ENCODE measurements at places on chromosomes 6 and 20. TPM values are rescaled to one million over a fixed set of nuclear protein-coding genes. Genes with fewer than 3 reads are reported as not detected.

SLC35D3 gene
- polyA plus RNA-seq, result 0.10 TPM

FAM184A gene
- polyA plus RNA-seq, result 11.8 TPM

DNA sequence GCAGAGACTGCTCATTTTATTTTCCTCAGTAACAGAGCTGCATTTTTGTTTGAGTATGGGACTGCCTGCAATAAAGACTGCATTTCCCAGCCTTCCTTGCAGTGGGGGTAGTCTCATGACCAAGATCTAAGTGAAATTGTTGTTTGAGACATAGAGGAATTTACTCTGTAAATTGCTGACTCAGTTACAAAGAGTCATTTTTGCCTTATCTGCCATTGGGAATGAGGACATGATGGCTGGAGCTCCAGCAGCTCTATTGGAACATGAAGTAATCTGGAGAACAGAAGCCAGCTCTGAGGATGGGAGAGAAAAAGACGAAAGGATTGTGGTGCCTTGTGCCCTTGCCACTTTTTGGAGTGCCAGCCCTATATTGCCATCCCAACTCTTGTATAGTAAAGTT is 2.1 kb upstream of the CST11 start:
- DNase-seq, result no peak

GRCh38 chr6:6546318-6547109 is 42.0 kb upstream of the LY86 start:
- DNase-seq, result peak; percentile 22

TINAG gene
- polyA plus RNA-seq, result 30.0 TPM

DNA sequence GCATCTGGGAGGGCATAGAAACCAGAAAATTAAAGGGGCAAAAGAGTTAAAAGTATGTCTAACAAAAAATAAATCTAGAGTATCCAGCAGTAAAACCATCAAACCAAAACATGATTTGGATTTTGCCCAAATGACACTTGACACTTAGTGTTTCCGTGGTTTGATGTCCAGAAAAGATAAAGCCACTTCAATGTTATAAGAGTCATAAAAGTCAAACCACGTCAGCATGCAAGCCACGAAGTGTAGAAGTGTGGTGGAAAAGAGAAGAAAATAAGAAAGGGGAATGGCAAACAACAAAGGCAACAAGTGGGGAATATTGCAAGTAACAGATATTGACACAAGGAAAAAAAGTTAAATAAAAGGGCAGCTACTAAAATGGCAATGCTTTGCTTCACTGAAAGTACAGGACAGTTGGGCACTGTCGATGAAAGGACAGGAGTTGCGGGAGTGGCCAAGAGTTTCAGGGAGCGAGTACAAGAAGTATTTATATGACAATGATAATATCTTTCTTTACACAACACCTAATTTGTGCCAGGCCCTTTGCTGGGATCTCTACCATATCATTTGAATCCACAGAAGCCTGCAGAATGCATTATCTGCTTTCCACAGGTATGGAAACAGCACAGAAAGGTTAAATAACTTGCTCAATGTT is 6.3 kb upstream of the HDDC2 start:
- no peak for DNase-seq

DNA sequence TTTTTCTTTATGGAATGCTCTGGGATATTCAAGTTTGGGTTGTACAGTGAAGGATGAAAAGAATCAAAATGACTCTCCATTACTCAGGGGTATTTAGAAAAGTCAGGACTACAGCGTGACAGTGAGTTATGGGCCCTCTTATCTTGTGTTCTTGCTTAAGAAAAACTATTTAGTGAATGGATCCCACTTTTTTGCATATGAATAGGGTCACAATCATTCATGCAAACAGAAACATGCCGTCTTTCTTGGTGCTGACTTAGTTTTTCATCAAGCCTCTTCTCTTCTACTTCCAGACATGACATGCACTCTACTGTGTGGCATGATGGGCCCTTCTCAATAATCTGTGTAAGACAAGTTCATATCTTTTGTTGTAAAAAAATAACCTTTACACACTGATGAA is 488.4 kb upstream of the MMS22L start:
- DNase-seq, result no peak

DNA sequence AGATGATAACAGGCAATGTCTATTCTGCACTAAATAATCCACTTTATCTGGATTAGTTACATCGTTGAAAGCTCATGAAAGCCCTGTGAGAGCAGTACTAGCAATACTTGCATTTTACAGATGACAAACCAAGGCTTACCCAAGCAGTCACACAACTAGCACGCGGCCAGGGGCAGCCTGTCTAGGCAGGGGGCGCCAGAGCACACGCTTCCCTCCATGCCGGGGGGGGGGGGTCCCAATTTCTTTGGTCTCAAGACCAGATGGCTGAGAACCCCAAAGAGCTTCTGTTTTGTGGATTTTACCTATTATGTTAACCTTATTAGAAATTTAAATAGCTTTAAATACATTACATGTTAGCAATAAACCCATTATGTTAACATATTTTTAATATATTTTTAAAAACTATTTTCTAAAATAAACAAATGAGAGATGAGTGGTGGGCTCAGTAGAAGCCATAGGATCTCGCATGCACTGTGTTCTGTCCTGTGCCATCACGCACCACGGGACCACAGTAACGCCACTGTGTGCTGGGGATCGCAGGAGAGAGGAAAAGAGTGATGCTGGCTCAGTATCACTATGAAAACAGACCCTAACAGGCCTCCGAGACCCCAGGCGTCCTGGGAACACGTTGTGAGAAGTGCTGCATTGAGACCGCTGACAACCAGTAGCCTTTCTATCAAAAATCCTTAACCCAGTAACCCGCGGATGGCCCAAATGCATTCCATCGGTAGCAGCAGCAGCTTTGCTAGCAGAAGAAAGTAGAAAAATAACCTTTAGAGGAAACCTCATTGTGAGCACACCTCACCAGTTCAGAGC is 5.3 kb upstream of the PRR18 start:
- DNase-seq, result no peak

GRCh38 chr20:37567671-37568588 is 40.3 kb upstream of the BLCAP start:
- peak; percentile 47 for DNase-seq

- no peak for DNase-seq
Measured at GRCh38 chr6:32113386-32114352, 4.5 kb upstream of the TNXB start.

GRCh38 chr20:22920898-22921297 is 114.2 kb upstream of the SSTR4 start:
- no peak for DNase-seq

GRCh38 chr20:42635699-42636411 is 553.9 kb downstream of the PTPRT start:
- DNase-seq, result no peak

DNA sequence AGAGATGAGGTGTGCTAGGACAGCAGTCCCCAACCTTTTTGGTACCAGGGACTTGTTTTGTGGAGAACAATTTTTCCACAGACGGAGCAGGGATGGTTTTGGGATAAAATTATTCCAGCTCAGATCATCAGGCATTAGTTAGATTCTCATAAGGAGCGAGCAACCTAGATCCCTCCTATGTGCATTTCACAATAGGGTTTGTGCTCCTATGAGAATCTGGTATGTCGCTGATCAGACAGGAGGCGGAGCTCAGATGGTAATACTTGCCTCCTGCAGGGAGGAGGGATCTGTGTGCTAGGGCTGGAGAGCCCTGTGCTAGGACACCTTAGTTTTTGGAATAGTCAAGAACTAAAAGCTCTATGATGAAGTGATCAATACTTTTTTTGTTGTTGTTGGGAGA is 2.5 kb downstream of the SMIM13 start:
- no peak for DNase-seq

DNA sequence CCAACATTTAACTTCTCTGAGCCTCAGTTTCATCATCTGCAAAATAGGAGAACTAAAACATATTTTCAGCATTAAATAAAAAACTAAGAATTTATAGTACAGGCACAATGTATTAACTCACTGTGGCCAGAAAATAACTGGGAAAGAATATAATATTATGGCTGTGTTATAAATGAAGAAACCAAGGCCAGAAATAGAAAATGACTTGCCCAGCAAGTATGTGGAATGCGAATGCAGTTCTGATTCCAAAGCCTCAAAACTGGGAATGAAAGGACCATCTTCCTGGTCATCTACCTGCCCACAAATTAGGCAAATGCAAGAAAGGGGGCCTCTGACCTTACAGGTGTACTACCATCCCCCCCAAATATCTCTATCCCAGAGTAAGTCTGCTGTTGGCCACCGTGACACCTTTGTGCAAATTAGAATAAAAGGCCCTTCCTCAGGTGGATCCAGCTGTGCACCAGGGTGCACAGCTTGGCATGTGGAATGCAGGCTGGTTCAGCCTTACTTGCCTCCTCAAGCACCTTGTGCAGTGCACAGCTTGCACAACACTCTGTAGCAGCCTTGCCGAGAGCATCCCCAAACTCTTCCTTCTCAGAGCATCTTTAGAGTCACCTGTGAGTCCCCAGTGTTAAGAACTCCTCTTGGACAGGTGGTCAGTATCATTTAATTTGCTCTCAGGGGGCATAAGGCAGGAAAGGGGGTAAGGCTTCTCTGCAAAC is 4.4 kb downstream of the SLC13A3 start:
- no peak for DNase-seq

- no peak for DNase-seq
Measured at GRCh38 chr6:139823099-139823807, 448.8 kb upstream of the CITED2 start.

GRCh38 chr6:75202676-75203131 is 3.1 kb downstream of the COL12A1 start:
- DNase-seq, result no peak

GRCh38 chr20:34041226-34041625 is 47.5 kb downstream of the RALY start:
- no peak for DNase-seq

FAM229B gene
- 46.1 TPM for polyA plus RNA-seq

- DNase-seq, result no peak
Measured at GRCh38 chr6:87832025-87832825, 130.2 kb upstream of the AKIRIN2 start.

GRCh38 chr20:47576516-47577033 is 74.9 kb downstream of the NCOA3 start:
- DNase-seq, result peak; percentile 93

IL20RA gene
- polyA plus RNA-seq, result 0.98 TPM

KCNQ2 gene
- 4.9 TPM for polyA plus RNA-seq

GRCh38 chr6:41187924-41188886 is 12.7 kb downstream of the TREML2 start:
- DNase-seq, result no peak

GRCh38 chr6:90103056-90103800 is 193.4 kb downstream of the BACH2 start:
- no peak for DNase-seq

CAGE1 gene
- polyA plus RNA-seq, result 0.17 TPM

ACTR5 gene
- polyA plus RNA-seq, result 10.0 TPM

MCHR2 gene
- not detected for polyA plus RNA-seq

PDE7B gene
- polyA plus RNA-seq, result 8.1 TPM

- no peak for DNase-seq
Measured at GRCh38 chr20:62171245-62171644, 11.6 kb upstream of the MTG2 start.

CD164 gene
- 597 TPM for polyA plus RNA-seq

DNA sequence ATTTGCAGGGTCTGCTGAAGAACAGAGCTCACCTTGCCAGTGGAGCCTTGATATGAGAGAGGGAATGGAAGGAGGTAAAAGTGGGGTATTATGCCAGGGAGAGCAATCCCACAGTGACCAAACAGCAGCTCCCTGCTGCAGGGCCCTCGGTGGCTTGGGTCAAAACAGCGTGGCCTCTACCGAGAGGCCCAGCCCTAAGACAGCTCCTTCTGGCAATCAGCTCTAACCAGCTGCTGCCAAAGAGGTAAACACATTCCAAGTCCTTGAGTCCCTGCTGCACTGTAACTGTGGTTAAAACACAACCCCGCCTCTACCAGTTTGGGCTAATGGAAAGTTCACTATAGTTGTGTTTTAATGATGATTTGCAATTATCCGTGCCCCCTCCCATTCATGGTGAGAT is 1.4 kb upstream of the DAAM2 start:
- DNase-seq, result no peak

DNA sequence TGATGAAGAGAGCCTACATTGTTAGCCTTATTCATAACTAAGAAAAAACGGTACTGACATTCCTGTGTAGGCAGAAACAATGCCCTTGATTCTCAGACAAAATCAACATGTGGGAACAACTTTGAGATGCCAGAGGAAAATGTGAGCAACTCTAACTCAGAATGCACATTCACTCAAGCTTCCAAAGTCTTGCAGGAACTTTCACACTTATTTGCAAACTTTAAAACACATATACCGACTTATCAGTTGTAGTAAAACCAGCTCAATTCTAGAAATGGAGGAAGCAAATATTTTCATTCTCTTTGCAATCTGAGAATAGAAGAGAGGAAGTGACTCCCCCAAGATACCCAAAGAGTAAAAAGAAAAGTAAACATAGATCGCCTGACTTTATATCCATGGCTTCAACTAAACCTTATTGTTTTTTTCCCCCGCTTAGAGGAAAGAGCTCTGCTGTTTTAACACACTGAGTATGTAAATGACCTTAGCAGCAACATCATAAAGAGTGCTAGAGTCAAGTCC is 117.6 kb downstream of the EPB41L2 start:
- no peak for DNase-seq

RIMS4 gene
- 0.99 TPM for polyA plus RNA-seq

GRCh38 chr6:159686040-159686439 is 7.0 kb downstream of the SOD2 start:
- no peak for DNase-seq

- DNase-seq, result no peak
Measured at GRCh38 chr6:15287670-15288375, 42.0 kb downstream of the JARID2 start.

DBNDD2 gene
- 27.0 TPM for polyA plus RNA-seq

- DNase-seq, result no peak
Measured at GRCh38 chr6:44182911-44183390, 24.3 kb downstream of the CAPN11 start.

DNA sequence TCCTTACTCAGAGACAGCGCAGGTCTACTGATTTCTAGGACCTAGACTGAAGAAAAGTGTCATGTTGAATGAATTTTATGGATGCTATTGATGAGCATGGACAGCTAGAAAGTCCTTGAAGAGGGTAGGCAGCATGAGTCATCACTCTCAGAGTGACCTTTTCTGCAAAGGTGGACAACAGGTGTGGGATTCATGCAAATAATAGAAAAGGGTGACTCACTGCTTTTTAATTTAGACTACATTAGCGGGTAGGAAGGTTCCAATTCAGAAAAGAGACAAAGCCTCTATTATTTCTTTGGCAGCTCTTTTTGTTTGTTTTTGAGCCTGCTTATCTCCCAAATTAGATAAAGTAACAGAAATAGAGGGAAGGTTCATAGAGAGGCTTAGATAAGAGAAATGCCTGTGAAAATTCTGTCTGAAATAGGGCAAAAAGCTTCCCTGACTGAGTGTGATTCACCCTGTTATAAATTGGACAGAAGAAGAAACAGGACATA is 191.4 kb downstream of the TENT5A start:
- no peak for DNase-seq

HRH3 gene
- 0.25 TPM for polyA plus RNA-seq

- no peak for DNase-seq
Measured at GRCh38 chr6:140833408-140833807, 1299.3 kb upstream of the GJE1 start.

DNA sequence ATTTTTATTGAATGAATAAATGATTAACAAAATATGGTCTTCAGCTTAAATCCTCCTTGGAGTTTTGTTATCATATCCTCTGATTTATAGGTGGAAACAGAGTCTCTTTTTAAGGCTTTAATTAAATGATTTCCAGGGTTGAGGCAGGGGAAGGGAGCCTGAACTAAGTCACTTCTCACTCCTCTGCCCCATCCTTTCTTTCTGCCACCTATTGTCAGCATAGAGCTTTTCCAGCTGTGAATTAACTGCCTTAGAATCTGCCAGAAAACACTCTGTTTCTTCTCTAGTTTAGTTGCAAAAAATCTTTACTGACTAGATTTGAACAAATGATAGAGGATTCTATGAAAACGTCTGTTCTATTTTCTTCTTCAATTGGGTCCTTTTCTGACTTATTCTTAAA is 9.8 kb downstream of the OGFRL1 start:
- no peak for DNase-seq
